Activated CD4-positive, CD25-positive, alpha-beta regulatory T cell treated with anti-CD3 and anti-CD28 coated beads, Interleukin-2, amount 50 U/mL, for 24 hours (primary cell): ENCODE measurements at places on chromosomes 6 and 20.

- no peak for ATAC-seq
Observed at GRCh38 chr6:113011801-113012200, 664.7 kb downstream of the RFPL4B start.

- no peak for ATAC-seq
Observed at GRCh38 chr6:18218233-18218632, 46.1 kb downstream of the DEK start.

GRCh38 chr6:4088704-4089103 lies 9.8 kb upstream of the FAM217A start:
- no peak for ATAC-seq

- peak; percentile 39 for ATAC-seq
Observed at GRCh38 chr6:106279179-106279578, 46.4 kb downstream of the ATG5 start.

- ATAC-seq: no peak
Observed at GRCh38 chr20:15267935-15268334, 930.5 kb upstream of the FLRT3 start.

DNA sequence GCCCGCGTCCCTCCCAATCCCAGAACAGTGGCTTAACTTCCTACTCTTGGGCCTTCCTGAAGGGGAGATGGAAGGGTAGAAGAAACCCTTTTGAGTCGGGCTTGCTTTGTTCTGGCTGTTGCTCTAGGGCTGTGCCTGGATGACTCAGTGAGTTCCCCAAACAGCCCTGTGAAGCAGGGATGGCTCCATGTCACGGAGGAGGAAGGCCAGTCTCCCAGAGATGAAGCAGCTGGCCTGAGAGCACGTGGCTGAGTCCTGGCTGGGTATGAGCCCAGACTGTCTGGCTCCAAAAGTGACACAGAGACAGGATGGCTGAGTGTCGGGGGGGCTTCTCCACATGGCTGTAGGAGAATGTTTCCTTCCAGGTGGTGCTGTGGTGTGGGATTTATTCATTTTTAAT lies 4.6 kb downstream of the SYTL3 start:
- ATAC-seq: no peak

DNA sequence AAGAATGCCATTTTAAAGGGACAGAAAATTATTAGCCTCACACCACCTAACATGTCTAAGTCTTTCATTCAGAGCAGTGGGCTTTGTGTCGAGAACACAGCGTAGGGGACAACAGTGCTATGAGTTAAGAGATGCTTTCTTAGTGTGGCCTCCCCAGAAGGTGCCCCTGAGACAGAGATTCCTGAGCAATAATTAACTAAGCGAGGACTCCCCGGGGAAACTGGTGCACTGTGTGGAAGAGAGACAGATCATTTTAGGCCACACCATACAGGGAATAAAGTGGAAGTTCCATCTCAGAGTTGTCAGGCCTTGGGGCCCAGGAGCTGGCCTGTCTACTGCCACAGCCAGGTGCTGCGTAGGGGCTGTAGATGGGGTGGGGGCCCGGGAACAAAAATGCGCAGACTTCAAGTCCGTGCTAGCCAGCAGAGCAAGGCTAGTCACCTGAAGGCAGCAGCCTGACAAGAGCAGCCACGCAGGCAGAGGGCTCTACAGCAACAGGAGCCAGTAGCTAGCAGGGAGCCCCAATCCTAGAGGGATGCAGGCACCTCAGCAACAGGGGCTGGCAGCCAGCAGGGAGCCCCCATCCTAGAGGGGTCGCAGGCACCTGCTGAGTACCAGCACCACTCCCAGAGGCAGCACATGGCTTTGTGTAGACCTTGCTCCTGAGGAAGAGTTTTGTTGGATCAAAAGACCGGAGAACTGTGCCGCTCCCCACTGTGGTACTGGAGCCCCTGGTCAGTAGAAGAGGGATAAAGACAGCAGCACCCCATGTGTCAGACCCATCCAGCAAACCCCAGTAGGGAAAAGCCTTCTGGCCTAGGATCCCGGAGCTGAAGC lies 63.0 kb upstream of the NXT1 start:
- ATAC-seq: no peak

- ATAC-seq: no peak
Observed at GRCh38 chr6:7267071-7267465, 45.9 kb downstream of the SSR1 start.

- no peak for ATAC-seq
Observed at GRCh38 chr6:21103626-21104224, 489.8 kb upstream of the SOX4 start.

DNA sequence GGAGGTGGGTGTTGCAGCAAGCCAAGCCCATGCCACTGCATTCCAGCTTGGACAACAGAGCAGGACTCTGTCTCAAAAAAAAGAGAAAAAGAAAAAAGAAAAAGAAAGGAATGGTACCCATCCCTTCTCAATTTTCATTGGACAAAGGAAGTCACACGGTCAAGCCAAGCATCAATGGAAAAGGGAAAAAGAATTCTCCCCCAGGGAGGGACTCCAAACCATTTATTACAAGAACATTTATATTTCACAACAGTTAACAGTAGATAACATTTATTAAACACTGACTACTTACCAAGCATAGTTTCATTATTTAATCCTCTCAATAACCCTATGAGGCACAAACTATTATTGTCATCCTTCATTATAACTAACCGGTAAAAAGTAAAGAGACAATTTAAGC lies 6.6 kb upstream of the KIF13A start:
- no peak for ATAC-seq

DNA sequence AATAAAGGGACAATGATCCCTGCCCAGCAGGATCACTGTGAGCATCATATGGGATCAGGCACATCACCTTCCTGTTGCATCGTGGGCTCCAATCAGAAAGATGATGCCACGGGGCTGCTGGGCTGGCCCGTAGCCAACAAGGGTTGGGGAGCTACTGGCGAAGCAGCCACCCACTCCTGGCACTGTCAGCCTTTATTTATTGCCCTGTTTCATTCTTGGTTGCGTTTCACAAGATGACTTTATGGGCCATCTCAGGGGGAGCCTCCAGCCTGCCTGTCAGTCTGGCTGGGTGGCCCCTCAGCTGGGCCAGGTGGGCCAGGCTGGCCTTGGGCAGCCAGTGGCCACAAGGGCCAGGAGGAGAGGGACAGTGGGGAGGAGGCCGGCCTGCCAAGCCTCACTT lies 17.3 kb downstream of the VSTM2L start:
- no peak for ATAC-seq

DNA sequence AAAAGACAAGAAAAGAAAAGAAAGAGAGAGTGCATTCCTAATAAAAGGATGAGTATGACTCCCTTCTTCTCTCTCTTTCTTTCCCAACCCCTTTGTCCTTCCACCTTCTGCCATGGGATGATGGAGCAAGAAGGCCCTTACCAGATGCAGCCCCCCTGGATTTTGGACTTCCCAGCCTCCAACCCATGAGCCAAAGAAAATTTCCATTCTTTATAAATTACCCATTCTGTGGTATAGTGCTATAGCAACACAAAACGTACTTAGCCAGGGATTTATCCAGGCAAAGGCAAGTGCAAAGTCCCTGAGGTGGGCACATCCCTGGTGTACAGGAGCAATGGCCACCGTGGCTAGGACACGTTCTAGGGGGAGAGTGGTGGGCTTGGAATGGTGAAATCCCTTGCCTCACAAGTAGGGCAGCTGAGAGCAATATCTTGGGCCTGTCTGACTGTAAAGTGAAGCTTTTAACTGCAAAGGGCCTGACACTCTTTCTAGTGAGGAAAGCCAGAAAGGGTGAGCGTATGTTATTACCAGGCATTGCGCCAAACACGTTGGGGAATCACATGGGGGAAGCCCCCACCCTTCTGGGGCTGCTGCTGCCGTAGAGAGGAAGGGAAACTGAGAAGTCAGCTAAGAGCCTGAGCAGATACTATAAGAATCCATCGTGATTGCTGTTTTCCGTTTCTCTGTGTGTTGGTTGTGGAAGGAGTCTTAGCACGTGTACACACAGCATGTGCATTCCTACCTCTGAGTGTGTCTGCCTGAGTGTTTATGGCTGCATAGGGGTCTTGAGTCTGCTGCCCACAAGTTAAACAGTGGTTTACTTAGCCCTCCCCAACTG lies 50.7 kb upstream of the SIRPA start:
- peak; percentile 33 for ATAC-seq

- no peak for ATAC-seq
Observed at GRCh38 chr20:62843656-62844055, 18.0 kb downstream of the TCFL5 start.

- ATAC-seq: no peak
Observed at GRCh38 chr6:68326762-68327161, 308.3 kb upstream of the ADGRB3 start.

GRCh38 chr20:20793591-20793990 lies 81.1 kb upstream of the RALGAPA2 start:
- ATAC-seq: no peak

DNA sequence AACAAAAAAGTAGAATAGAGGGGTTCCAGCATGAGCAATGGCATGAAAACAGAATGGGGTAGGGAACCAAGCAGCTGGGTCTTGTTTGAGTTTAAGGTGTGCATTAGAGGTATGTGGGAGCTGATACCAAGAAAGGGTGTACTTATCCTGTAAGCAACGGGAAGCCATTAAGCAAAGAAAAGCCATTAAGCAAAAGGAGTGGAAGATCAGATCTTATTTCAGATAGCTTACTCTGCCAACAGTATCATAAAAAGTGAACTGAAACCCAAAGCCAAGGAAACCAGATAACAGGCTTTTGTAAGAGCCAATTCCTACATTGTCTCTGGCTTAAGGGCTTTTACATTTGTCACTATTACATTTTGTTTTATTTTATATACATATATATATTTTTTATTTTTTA lies 21.3 kb upstream of the BEND6 start:
- no peak for ATAC-seq

DNA sequence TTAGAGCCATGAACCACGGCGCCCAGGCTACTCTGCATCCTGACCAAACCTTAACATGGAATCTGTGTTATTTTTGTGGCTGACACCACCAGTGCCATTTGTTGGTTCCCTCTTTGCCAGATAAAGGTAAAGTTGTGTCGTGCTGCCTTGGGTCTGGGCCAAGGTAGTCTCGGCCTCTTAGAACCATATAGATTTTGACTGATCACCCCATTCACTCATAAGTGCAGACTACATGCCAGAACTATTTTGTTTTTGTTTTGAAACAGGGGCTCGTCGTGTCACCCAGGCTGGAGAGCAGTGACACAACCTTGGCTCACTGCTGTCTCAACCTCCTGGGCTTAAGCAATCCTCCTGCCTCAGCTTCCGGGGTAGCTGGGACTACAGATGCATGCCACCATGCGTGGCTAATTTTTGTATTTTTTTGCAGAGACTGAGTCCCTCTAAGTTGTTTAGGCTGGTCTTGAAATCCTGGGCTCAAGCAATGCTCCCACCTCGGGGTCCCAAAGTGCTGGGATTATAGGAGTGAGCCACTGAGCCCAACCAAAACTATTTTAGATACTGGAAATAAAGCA lies 19.2 kb upstream of the RIPOR3 start:
- ATAC-seq: no peak

- ATAC-seq: no peak
Observed at GRCh38 chr6:14434916-14435690, 317.5 kb downstream of the CD83 start.

DNA sequence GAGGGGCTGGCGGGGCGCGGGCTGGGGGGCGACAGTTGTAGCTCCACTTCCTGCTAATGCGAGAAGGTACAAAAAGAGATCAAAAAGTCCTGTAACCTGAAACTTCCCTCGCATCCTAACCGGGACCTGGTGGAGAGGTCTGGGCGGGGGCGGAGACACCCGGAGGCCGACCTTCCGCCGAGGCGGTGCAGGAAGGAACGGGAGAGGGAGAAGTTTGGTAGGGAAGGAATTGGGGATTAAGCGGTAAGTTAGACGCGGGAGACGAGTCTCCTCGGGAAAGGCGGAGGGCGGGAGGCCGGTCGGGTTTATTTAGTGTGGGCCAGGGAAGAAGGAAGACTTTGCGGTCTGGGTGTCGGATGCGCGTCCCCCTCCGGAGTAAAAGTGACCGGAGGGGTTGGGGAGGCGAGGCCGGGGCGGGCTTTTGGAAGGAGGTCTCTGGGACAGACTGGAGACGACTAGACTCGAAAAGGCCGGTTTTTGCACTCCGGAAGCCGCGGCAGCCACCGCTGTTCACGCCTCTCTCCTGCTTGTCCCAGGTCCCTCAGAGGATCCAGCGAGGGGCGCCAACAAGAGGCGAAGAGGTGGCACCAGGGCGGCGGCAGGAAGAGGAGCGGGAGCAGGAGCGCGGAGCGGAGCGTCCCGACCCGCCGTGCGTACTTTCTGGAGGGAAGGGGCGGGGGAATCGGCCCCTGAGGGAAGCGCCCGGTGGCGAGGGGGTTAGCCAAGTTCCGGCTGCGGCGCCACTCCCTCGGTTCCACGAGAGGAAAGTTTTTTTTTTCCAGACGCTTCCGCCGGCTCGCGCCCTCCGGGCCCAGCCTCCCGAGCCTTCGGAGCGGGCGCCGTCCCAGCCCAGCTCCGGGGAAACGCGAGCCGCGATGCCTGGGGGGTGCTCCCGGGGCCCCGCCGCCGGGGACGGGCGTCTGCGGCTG lies 734 bp downstream of the TPBG start:
- ATAC-seq: no peak

- no peak for ATAC-seq
Observed at GRCh38 chr6:9360881-9361280, 925.5 kb upstream of the SLC35B3 start.

DNA sequence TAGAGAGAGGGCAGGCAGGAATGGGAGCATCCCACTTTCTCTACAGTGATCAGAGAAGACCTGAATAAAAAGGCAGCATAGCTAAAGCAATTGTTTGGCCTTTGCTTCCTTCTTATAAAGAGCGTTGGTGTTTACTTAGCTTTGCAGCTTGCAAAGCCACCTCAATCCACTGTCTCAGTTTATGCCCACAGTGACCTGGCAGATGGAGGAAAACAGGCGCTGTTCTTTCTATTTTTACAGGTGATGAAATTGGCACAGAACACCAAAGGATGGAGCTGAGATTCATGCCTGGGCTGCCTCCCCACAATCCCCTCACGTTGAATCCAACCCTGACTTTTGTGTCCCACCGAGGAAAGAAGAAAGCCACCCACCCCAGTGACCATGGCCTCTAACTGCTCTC lies 130.5 kb downstream of the TTLL2 start:
- no peak for ATAC-seq

GRCh38 chr6:26197636-26197932 lies 110.4 kb downstream of the HFE start:
- ATAC-seq: no peak

GRCh38 chr20:56773749-56774148 lies 144.6 kb downstream of the TFAP2C start:
- ATAC-seq: no peak
